ENCODE measurements at places on chromosomes 4 and X.

DNA sequence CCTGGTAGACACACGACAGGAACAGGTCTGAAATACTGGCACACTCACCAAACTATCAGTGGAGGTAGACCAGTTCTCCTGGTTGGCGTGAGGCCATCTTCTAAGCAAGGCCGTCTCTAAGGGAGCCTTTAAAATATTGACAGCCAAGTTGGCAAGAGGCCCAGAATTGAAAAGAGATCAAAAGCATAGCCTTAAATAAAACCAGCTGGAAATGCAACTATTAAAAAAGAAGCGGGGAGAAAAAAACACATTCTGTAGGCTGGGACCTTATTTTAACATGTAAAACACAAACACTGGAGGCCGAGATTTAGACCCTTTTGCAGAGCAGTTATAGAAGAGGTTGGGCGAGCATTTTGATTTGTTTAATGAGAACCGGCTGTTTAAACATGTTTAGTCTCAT is 233.0 kb upstream of the CLNK start:
- DNase-seq = no peak

- no peak for DNase-seq
These were observed 490.7 kb upstream of the TENM3 start for GRCh38 chr4:181752516-181752915.

DNA sequence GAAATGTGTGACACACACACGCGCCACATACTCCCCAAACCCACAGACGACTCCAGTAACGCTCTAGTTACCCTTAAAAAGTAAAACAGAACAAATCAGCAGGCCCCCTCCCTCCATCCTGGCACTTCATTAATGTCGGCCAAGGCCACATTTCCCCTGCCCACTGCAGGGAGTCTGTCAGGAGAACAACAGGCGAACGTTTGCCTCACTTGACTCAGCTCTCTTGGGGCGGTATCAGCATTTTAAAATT is 671 bp upstream of the FHIP1A start:
- DNase-seq = no peak

GRCh38 chrX:8341814-8342590 is 122.6 kb upstream of the VCX3B start:
- DNase-seq = peak; percentile 13

- DNase-seq = no peak
These were observed 4.5 kb downstream of the CFAP299 start for GRCh38 chr4:80340036-80340435.

- DNase-seq = no peak
These were observed 517.4 kb downstream of the RPA4 start for GRCh38 chrX:97401154-97401553.

- no peak for DNase-seq
These were observed 17.9 kb downstream of the NAT8L start for GRCh38 chr4:2076908-2077536.

GRCh38 chr4:1837069-1837468 is 18.9 kb downstream of the LETM1 start:
- DNase-seq = no peak

GRCh38 chr4:16777726-16778125 is 120.7 kb downstream of the LDB2 start:
- no peak for DNase-seq

- DNase-seq = no peak
These were observed 105.3 kb upstream of the SMIM10 start for GRCh38 chrX:134885336-134886001.

GRCh38 chrX:41909068-41909467 is 14.3 kb downstream of the CASK start:
- DNase-seq = no peak

DNA sequence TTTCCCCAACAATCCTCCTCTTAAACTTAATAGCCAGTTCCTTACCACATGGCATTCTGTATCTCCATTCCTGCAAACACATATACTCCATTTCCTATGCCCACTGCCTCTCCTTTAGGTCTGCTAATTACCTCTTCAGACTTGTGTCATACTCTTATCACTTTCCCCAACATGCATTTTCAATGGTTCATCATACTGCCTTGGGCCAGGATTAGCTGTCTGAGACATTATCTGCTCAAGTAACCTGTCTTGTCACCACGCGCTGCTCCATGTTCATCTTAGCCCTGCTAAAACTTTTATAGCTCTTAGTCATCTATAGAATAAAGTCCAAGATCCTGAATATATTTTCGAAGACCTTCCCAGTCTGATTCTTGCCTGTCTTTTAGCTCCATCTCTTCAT is 224.1 kb upstream of the GK2 start:
- no peak for DNase-seq

DNA sequence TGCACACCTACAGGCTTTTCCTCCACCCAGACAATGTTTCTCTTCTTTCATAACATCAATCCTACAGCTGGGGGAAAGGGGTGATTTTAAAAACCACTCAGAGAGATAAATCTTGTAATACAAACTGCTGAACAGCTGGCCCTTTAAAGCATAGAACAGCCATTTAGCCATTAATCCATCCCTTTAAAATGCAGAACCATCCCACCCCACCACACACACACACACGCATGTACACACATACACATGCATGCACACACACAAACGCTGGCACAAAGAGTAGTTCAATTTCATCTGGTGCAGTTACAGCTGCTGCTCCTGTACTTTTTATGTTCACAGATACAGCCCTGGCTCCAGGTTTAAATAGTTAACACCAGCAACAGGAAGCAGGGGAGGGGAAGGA is 426.1 kb downstream of the MID1IP1 start:
- no peak for DNase-seq

GRCh38 chr4:38237139-38237538 is 276.9 kb downstream of the PTTG2 start:
- DNase-seq = no peak

DNA sequence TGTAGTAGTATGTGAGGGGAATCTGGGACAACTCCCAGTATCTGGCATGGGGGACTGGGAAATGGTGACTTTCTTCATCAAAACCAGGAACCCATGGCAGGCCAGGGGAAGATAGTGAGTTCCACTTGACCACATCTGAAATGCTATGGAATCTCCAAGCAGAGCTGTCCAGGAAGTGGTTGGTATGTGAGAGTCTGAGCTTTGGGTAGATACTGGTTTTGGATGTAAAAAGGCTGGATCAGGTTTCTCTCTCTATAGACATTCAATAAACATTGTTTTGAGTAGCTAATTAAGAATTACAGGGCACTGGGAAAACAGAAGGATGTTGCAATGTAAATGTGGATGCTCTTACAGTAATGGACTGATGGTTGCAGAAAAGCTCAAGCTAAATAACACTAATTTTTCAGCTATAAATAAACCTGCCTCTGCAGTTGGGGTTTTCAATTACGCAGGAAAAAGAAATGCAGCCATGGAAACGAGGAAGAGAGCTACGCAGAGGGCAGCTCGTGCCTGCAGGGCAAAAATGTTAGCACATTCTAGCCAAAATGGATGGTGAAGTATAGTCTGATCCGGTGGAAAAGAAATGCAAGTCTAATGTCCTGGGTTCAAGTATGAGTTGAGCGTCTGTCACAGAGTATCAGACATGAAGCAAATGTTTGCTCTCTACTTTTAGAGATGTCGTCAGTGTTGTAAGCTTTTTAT is 13.4 kb upstream of the CHRNA9 start:
- peak; percentile 40 for DNase-seq

- no peak for DNase-seq
These were observed 130.9 kb upstream of the FAM9B start for GRCh38 chrX:9164533-9165426.

GRCh38 chrX:53440621-53441517 is 6.7 kb upstream of the HSD17B10 start:
- peak; percentile 97 for DNase-seq

DNA sequence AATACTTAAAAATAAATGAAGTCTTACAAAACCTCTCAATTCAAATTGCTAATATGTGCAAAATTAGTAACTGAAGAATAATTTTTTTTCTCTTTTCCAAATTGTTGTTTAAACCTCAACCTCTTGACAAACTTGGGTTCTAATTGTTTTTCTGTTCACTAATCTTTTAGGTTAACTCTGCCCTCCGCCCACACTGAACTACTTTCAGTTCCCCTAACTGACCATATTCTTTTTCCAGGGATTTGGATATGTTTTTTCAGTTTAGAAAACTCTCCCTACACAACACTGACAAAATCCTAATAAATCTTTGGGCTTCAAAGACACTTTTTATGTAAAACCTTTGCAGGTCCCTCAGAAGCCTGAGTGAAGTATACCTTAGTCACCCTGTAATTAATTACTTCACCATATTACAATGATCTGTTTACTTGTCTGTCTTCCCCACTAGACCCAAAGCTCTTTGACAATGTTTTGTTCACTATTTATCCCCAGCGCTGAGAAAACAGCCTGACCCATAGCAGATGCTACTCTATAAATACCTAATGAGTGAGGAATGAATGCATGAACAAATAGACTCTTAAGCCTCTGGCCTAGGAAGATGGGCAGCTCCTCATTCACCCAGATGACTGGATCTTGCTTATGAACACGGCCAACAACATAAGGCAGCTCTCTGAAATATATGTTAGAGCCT is 134.9 kb downstream of the MAML3 start:
- DNase-seq = no peak

- no peak for DNase-seq
These were observed 75.1 kb downstream of the SORBS2 start for GRCh38 chr4:185736882-185737281.

GRCh38 chr4:131488772-131489171 is 1660.3 kb upstream of the PCDH10 start:
- no peak for DNase-seq

DNA sequence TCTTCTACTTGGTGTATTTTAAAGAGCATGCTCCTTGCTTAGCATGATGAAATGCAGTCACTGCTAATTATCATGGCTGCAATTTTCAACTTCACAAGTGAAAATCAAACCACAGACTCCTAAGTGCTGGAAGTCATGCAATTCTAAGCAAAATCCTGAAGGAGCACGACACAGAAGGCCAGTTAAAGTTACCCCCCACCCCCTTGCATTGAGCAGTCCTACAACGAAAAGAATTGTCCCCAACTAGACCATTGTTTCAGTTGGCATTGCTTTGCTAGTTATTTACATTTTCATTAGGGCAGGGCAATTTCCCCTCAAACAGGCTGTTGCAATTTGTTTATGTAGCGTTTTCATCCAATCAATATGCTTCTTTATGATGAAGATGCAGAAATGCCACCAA is 321.2 kb downstream of the PCDH7 start:
- DNase-seq = no peak

DNA sequence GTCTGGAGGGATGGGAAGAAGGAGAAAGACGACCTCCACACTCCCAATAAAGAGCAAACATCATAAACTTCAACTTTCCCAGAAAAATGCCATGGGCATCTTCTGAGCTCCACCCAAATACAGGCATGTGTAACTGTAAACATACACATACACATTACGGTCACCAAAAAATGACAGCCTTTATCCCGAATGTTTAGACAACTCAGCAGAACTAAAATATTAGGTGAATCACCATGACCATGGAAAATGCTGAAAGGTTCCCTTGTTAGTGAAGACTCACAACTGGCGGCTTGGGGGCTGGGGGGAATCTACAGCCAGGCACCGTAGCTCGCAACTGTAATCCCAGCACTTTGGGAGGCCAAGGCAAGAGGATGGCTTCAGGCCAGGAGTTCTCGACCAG is 33.0 kb downstream of the PRKX start:
- no peak for DNase-seq
